Esophagus muscularis mucosa (tissue), 4 donors: ENCODE measurements at places on chromosomes 1 and 21. TPM values are rescaled to one million over a fixed set of nuclear protein-coding genes. Genes with fewer than 3 reads are reported as not detected.

DNA sequence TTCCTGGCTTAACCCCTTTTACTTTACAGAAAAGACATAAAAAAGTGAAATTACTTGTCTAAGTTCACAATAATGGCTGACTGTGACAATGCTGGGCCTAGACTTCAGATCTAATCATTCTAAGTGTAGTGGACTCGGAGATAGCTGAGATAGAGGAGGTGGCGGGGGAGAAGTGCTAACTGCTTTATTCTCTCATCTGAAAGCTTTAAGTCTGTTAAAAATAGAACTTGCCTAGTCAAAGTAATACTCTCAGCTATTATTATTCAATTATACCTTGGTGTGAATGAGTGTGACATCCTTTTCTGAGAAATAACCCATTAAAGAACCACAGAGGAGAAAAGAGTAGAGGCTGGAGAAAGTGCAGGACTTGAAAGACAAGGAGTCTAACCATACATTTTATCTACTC lies 96.1 kb upstream of the OLIG2 start:
- no peak for DNase-seq

DNA sequence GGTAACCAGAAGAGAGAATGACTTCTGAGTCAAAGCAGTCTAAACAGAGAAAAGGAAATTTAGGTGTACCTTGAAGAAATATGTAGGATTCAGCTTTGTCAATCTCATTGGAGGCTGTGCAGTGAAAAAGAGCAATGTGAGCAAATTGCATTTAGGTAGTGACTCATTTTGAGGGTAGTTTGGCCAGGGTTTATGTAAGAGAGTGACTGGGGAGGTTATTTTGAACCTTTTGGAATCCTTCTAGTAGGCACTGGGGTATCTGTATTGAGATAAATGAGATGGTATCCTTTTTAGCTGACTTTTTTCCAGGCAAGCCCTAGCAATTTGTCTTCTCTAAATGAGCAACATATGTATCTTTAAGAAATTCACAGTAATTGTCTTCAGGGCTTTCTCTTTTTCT lies 95.9 kb downstream of the DISP1 start:
- DNase-seq: no peak

GRCh38 chr1:157472056-157472701 lies 80.1 kb downstream of the FCRL5 start:
- DNase-seq: no peak

GRCh38 chr1:27887215-27888021 lies 15.1 kb downstream of the THEMIS2 start:
- no peak for DNase-seq

GRCh38 chr1:49240709-49241221 lies 464.1 kb upstream of the BEND5 start:
- DNase-seq: no peak

DNA sequence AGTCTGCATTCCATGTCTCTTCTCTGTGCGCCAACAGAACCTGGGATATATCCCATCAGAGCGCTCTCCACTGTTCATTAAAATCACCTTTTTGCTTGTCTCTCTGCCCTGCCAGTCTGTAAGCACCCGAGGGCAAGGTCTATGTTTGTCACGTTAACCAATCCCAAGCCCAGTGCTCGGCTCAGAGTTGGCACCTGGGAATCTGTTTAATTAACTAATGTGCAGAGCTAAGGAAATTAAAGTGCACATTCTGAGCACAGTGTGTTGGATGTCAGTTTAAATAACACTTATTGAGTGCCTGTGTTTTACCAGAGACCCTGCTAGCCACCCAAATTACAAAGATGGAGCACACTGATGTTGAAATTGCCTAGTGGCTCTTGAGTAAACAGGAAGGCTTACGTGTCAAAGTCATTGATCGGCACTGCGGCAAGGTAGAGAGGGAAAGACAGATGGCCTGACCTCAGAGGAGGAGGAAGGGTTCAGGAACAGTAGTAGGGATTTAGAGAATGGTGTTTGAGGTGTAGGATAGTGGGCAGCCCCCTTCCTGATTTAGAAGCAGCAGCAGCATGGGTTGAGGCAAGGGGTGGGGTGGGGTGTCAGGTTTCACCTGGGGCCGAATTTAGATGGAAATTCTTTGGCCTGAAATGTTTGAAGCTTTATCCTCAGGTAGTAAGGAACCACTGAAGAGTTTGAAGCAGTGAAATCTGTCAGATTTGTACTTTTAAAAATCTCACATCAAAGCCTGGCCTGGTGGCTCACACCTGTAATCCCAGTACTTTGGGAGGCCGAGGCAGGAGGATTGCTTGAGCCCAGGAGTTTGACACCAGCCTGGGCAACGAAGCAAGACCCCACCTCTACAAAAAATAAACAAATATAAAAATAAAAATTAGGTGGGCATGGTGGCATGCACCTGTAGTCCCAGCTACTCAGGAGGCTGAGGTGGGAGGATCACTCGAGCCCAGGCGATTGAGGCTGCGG lies 7.7 kb downstream of the ARMH1 start:
- no peak for DNase-seq

DNA sequence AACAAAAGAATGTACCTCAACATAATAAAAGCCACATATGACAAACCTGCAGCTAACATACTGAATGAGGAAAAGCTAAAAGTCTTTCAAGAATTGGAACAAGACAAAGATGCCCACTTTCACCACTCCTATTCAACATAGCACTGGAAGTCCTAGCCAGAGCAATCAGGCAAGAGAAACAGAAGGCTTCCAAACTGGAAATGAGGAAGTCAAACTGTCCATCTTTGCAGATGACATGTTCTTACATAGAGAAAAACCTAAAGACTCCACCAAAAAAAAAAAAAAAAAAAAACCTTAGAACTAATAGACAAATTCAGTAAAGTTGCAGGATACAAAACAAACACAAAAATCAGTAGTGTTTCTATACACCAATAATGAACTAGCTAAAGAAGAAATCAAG lies 20.2 kb downstream of the NSL1 start:
- DNase-seq: no peak

DNA sequence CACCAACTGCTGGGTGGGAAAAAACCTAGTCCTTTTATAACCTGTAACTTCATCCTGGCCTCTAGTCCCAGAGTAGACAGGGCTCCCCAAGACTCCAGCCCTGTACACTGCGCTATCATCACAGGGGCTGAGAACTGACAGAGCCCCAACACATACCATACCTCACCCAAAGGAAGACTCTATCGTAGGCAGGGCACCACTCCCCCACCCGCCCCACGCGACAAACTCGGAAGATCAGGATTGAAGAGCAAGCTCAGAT lies 15.8 kb downstream of the INPP5B start:
- DNase-seq: no peak

- no peak for DNase-seq
Observed at GRCh38 chr1:52665006-52665941, 32.3 kb downstream of the SHISAL2A start.

Gene FCER1G
- total RNA-seq: 32.8 TPM

Gene FAM167B
- 5.6 TPM for total RNA-seq

Gene TCHHL1
- not detected for total RNA-seq

Gene NTMT2
- total RNA-seq: not detected
